ENCODE measurements at places on chromosomes 12 and 14. TPM values are rescaled to one million over a fixed set of nuclear protein-coding genes. Genes with fewer than 3 reads are reported as not detected.

The PAX9 gene
- total RNA-seq, result not detected

The KRT3 gene
- total RNA-seq, result not detected

The CIDEB gene
- total RNA-seq, result 0.51 TPM

The CCER1 gene
- not detected for total RNA-seq

The NPFF gene
- not detected for total RNA-seq

The RGS6 gene
- total RNA-seq, result not detected

The BCL11B gene
- not detected for total RNA-seq

The KLRC1 gene
- total RNA-seq, result not detected

The CLEC4A gene
- not detected for total RNA-seq

GRCh38 chr14:59325906-59326305 lies 137.4 kb downstream of the DAAM1 start:
- H3K36me3 ChIP-seq, result peaks cover 7% of the 10 kb centered on the region
- H3K4me3 ChIP-seq, result no peak overlapping the region
- no peaks in the 10 kb centered on the region for H3K27me3 ChIP-seq
- H3K4me1 ChIP-seq, result peaks cover 31% of the 10 kb centered on the region
- DNase-seq, result peak; percentile 72

DNA sequence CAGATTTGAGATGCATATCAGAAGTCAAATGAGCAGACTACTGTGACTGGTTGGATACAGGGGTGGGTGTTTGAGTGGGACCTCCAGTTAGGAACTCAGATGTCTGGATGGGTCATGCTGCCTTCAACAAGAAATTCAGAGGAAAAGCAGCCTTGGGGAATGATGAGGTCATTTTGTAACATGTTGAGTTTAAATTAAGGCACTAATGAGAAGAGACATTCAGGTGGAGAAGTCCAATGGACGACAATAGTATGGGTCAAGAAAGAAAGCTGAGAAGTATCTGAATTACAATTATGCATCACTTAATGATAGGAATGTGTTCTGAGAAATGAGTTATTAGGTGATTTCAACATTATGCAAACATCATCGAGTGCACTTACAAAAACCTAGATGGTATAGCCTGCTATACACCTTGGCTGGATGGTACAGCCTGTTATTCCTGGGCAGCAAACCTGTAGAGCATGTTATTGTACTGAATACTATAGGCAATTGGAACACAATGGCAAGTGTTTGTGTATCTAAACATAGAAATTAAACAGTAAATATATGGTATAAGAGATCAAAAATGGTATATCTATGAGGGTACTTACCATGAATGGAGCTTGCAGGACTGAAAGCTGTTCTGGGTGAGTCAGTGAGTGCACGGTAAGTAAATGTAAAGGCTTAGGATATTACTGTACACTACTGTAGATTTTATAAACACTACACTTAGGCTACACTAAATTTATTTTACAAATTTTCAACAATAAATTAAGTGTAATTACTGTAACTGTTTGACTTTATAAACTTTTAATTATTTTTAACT lies 414.7 kb downstream of the RAD51B start:
- no peaks in the 10 kb centered on the region for H3K27me3 ChIP-seq
- no peaks in the 10 kb centered on the region for H3K36me3 ChIP-seq
- no peak for DNase-seq
- peaks cover 32% of the 10 kb centered on the region for H3K4me1 ChIP-seq
- H3K4me3 ChIP-seq, result no peak overlapping the region

- peak overlapping the region; percentile 94 for H3K27ac ChIP-seq
- 0 out of 2 replicates have a peak overlapping the region, but pooled peaks have one; percentile 14 for H3K4me3 ChIP-seq
- peaks cover 57% of the 10 kb centered on the region for H3K4me1 ChIP-seq
These were observed 189.6 kb downstream of the DUSP6 start for GRCh38 chr12:89162589-89163261.

- no peaks in the 10 kb centered on the region for H3K27me3 ChIP-seq
- no peak overlapping the region for H3K27ac ChIP-seq
- H3K36me3 ChIP-seq, result no peaks in the 10 kb centered on the region
- no peaks in the 10 kb centered on the region for H3K4me1 ChIP-seq
- H3K4me3 ChIP-seq, result no peak overlapping the region
These were observed 42.8 kb downstream of the FAM222A start for GRCh38 chr12:109756457-109756856.

DNA sequence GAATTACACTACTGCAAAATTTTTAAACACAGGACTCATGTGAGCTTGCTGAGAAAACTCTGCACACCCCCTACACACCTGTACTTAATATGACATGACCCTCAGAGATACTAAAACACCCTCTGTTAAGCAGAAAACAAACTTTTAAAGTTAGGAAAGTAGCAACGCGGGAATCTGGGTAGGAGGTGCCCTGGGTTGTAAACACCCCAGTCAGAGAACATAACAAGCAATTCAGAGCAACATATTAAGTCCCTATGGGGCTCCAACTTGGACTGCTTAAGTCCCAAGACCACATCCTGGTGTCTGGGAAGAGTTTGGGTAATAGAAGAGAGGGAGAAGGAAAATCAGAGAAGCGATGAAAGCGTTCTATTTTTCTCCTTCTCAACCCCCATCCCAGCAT lies 1.2 kb downstream of the ATF7 start:
- peak overlapping the region; percentile 94 for H3K4me3 ChIP-seq
- peak overlapping the region; percentile 67 for H3K27ac ChIP-seq
- H3K27me3 ChIP-seq, result no peaks in the 10 kb centered on the region
- peak; percentile 44 for DNase-seq
- peaks cover 23% of the 10 kb centered on the region for H3K4me1 ChIP-seq

GRCh38 chr12:1103632-1104031 lies 112.6 kb downstream of the ERC1 start:
- no peaks in the 10 kb centered on the region for H3K27me3 ChIP-seq
- H3K4me3 ChIP-seq, result no peak overlapping the region
- no peak overlapping the region for H3K27ac ChIP-seq
- peak; percentile 18 for DNase-seq

- no peaks in the 10 kb centered on the region for H3K27me3 ChIP-seq
- no peak for DNase-seq
- no peak overlapping the region for H3K27ac ChIP-seq
- H3K4me1 ChIP-seq, result peaks cover 6% of the 10 kb centered on the region
These were observed 199.5 kb upstream of the PLEKHG7 start for GRCh38 chr12:92503029-92503931.

DNA sequence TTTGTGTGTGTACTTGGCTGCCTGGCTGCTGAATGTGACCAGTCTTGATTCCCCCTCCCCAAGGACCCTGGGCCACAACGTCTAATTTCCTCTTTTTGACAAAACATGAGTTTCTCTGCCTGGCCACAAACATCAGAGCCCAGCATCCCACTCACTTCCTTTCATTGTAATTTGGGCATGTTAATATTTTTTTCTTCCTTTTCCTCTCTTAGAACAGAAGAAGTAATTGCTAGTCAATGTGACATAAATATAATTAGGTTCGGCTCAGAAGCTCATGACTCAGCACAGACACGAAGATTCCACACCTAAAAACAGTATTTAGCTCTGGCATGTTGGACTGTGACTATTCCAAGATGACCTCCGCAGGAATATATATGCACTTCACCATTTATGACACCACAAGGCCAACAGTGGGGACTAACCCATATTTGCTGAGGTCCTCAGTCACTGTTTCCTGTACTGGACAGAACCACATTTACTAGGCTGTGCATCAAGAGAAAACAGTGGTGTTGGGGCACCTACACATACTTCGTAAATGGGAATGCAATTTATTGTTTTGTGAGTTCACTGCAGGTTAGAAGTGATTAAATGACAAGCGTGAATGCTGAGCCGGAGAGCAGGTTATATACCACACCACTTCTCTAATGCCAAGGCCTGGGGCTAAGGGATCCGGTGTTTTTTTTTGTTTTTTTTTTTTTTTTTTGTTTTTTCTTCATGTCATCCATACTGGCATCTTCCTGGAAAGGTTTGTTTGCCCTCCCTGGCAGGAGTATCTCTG lies 4.2 kb downstream of the GSG1 start:
- peak overlapping the region; percentile 98 for H3K27ac ChIP-seq
- H3K4me1 ChIP-seq, result peaks cover 71% of the 10 kb centered on the region
- no peaks in the 10 kb centered on the region for H3K27me3 ChIP-seq
- peak; percentile 73 for DNase-seq
- no peaks in the 10 kb centered on the region for H3K36me3 ChIP-seq

DNA sequence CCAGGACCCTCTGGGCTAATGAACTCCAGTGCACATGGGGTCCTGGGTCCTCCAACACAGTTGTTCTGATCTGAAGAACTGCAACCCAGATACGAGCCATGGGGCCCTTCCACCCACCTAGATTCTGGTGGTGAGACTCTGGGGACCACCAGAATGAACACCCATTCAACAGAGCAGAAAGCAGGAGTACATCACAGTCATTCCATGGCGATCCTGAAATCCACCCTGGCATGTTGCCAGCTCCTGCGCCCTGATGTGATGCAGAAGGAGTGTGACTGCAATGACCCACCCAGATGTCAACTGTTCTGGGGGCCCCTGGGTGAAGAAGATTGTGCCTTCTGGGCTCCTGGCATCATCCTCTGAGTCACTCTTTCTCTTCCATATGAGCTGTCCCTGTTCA lies 211.6 kb downstream of the KIF26A start:
- DNase-seq, result no peak
- no peak overlapping the region for H3K27ac ChIP-seq
- H3K36me3 ChIP-seq, result no peaks in the 10 kb centered on the region
- no peaks in the 10 kb centered on the region for H3K27me3 ChIP-seq
- H3K4me3 ChIP-seq, result no peak overlapping the region

GRCh38 chr14:21257394-21257909 lies 11.8 kb downstream of the HNRNPC start:
- peaks cover 74% of the 10 kb centered on the region for H3K36me3 ChIP-seq
- H3K27ac ChIP-seq, result peak overlapping the region; percentile 35
- H3K4me3 ChIP-seq, result no peak overlapping the region
- peak; percentile 42 for DNase-seq
- peaks cover 63% of the 10 kb centered on the region for H3K4me1 ChIP-seq

- H3K36me3 ChIP-seq, result no peaks in the 10 kb centered on the region
- peaks cover 38% of the 10 kb centered on the region for H3K4me1 ChIP-seq
- no peaks in the 10 kb centered on the region for H3K27me3 ChIP-seq
- no peak overlapping the region for H3K4me3 ChIP-seq
- H3K27ac ChIP-seq, result 0 out of 2 replicates have a peak overlapping the region, but pooled peaks have one; percentile 9
These were observed 334.5 kb downstream of the CACNA1C start for GRCh38 chr12:2387103-2387834.

DNA sequence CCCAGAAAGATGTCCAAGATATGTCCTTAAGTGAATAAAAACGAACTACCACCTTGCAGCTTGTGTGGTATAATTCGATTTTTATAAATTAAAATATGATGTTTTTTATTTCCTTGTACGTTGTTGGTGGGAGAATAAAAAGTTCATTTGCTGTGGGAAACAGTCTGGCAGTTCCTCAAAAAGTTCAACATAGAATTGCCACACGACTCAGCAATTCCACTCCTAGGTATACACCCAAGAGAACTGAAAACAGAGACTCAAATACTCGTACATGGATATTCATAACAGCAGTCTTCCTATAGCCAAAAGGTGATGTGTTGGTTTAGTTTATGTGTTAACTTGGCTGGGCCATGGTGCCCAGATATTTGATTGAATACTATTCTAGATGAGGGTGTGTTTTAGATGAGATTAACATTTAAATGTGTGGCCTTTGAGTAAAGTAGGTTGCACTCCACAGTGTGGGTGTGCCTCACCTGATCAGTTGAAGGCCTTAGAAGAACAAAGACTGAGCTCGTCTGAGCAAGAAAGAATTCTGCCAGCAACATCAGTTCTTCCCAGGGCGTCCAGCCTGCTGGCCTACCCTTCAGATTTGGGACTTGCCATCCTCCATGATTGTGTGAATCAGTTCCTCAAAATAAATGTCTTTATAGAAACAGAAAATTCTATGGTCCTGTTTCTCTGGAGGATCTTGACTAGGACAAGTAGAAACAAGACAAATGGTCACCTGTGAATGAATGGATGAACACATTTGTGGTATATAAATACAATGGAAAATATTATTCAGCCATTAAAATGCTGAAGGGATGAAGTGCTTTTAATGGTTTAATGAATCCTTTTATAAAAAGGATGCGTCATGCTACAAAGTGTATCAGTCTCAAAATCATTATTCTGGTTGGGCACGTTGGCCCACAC lies 5.1 kb upstream of the DENR start:
- H3K36me3 ChIP-seq, result no peaks in the 10 kb centered on the region
- H3K27ac ChIP-seq, result no peak overlapping the region
- DNase-seq, result no peak
- H3K27me3 ChIP-seq, result no peaks in the 10 kb centered on the region

GRCh38 chr12:105922670-105923102 lies 216.1 kb downstream of the NUAK1 start:
- H3K27ac ChIP-seq, result peak overlapping the region; percentile 32
- H3K4me1 ChIP-seq, result peaks cover 15% of the 10 kb centered on the region
- no peaks in the 10 kb centered on the region for H3K36me3 ChIP-seq
- peak; percentile 83 for DNase-seq

- H3K27me3 ChIP-seq, result no peaks in the 10 kb centered on the region
- no peaks in the 10 kb centered on the region for H3K36me3 ChIP-seq
- H3K4me3 ChIP-seq, result no peak overlapping the region
- DNase-seq, result peak; percentile 85
- peaks cover 38% of the 10 kb centered on the region for H3K4me1 ChIP-seq
These were observed 149.5 kb downstream of the SLC6A15 start for GRCh38 chr12:84763107-84763506.

- DNase-seq, result no peak
- 0 out of 2 replicates have a peak overlapping the region, but pooled peaks have one; percentile 7 for H3K27ac ChIP-seq
- H3K4me1 ChIP-seq, result peaks cover 35% of the 10 kb centered on the region
- no peaks in the 10 kb centered on the region for H3K27me3 ChIP-seq
These were observed 83.7 kb downstream of the CHGA start for GRCh38 chr14:93006567-93007051.

DNA sequence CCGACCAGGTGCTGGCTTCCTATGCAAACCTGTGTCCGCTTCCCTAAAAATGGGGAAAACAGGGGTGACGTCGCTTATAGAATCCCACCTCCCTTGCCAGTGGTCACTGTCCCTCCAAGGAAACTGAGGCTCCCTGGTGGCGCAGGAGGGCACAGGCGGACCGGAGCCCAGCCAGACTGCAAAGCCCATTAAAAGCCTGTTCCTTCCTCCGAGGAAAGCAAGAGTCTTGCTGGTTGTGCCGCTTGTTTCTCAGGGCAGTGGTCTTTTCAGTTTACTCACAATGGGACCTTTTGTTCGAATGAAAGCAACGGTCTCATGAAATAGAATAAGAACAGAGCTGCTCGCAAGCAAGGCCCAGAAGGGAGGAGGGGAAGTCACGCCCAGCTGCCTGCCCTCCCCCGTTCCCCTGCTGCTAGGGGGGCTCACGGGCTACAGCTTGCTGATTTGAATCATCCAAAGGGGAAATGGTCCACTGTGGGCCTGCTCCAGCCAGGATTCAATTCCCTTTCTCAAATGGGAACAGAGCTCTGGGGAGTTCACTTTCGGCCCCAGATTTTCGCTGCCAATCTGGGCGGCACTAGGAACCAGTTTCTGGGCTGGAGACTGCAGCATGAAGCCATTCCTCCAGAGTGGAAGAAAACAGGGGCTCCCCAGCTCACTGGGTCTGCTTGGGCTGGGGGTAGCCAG lies 4.6 kb upstream of the SELPLG start:
- no peak overlapping the region for H3K4me3 ChIP-seq
- peaks cover 8% of the 10 kb centered on the region for H3K36me3 ChIP-seq
- no peak overlapping the region for H3K27ac ChIP-seq
- H3K27me3 ChIP-seq, result no peaks in the 10 kb centered on the region

GRCh38 chr14:33985242-33985641 lies 34.4 kb upstream of the EGLN3 start:
- H3K27ac ChIP-seq, result no peak overlapping the region
- no peak for DNase-seq

GRCh38 chr14:23831596-23831995 lies 122.0 kb upstream of the DHRS4 start:
- H3K27me3 ChIP-seq, result peaks cover 53% of the 10 kb centered on the region
- H3K36me3 ChIP-seq, result no peaks in the 10 kb centered on the region
- peaks cover 14% of the 10 kb centered on the region for H3K4me1 ChIP-seq
- H3K4me3 ChIP-seq, result no peak overlapping the region
